ENCODE measurements at places on chromosomes 6 and 20.

DNA sequence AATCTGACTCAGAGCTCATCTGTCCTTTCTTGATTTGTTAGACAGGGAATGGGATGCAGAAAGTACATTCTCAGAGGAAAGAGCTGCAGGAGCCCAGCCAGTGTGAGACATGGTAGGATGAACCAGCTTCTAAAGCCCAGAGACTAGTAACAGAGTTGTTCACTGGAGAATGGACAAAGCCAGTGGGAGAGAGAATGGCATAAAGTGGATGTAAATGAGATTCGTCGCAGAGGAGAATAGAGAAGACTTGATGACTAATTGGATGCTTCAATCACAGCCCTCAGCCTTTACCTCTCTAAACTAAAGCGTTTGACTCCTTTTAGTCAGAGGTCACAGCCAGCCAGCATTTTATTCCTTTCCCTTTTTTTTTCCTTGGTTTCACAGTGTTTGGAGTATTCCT is 25.5 kb upstream of the L3MBTL3 start:
- no peak for DNase-seq

GRCh38 chr20:3995067-3995748 is 20.1 kb downstream of the RNF24 start:
- peak; percentile 55 for DNase-seq

DNA sequence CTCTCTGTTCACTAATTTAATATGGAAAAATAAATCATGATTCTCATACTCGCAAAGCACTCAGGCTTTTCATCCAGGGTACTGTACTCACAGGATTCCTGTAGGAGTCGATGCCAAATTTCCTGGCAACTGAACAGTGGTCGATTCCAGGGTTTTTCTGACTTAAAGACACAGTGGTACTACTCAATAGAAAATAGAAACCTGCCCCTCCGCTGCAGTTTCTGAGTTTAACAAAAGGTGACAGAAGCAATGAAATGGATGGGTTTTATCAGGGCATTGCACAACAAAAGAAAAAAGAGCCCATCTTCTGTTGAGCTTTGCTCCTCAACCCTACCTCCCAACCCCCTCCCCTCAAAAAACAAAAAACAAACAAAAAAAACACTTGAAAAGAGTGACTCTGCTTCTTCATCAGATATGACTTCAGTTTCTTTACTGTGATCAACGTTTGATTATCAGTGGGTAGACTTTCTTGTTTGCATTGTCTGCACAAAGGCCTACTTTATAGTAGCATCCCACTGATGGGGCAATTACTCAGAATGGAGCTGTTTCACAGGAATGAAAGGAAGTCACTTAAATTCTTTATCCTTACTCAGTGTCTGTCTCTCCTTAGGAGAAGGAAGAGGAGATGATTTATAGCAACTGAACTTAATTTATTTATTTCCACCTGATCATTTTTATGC is 96.2 kb upstream of the FOXO3 start:
- no peak for DNase-seq

GRCh38 chr6:11113038-11113437 is 1.5 kb upstream of the ERVFRD-1 start:
- peak; percentile 82 for DNase-seq

GRCh38 chr6:111356551-111356950 is 126.5 kb downstream of the REV3L start:
- DNase-seq = no peak

- no peak for DNase-seq
Observed at GRCh38 chr6:164377348-164377918, 932.0 kb downstream of the C6orf118 start.

GRCh38 chr20:39210341-39211036 is 248.3 kb downstream of the DHX35 start:
- no peak for DNase-seq

- DNase-seq = no peak
Observed at GRCh38 chr6:156659822-156660198, 117.4 kb upstream of the ARID1B start.

DNA sequence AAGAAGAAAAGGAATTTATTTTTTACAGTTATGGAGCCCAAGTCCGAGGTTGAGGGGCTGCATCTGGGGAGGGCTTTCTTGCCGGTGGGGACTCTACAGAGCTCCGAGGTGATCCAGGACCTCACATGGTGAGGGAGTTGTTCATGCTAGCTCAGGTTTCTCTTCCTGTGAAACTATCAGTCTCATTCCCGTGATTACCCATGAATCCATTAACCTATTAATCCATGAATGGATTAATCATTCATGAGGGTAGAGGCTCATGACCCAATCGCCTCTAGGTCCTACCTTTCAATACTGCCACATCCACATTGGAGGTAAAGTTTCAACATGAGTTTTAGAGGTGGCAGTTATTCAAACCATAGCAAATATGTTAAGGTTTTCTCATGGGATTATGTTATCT is 3.8 kb downstream of the DSE start:
- DNase-seq = no peak

All from fibroblast of mammary gland (primary cell).